Uterine smooth muscle cell (primary cell): ENCODE measurements at places on chromosomes 6 and 20. TPM values are rescaled to one million over a fixed set of nuclear protein-coding genes. Genes with fewer than 3 reads are reported as not detected.

The TSBP1 gene
- total RNA-seq, result under 0.01 TPM in 1 of 2 replicates, not detected in the other

The NKAIN2 gene
- total RNA-seq, result not detected in 2 replicates

The NRM gene
- 2.2 and 4.0 TPM in 2 replicates for total RNA-seq

The SOBP gene
- total RNA-seq, result 10.2 and 15.4 TPM in 2 replicates

The ZBTB12 gene
- 4.9 and 8.1 TPM in 2 replicates for total RNA-seq

The YWHAB gene
- total RNA-seq, result 89.1 and 103 TPM in 2 replicates

The BFSP1 gene
- 1.5 and 3.1 TPM in 2 replicates for total RNA-seq

The FAM83C gene
- not detected in 2 replicates for total RNA-seq

The MLN gene
- not detected in 2 replicates for total RNA-seq

The CST2 gene
- total RNA-seq, result not detected in 2 replicates

The LY6G6F gene
- not detected in 2 replicates for total RNA-seq

The TRIM31 gene
- total RNA-seq, result not detected in 2 replicates

The DDR1 gene
- total RNA-seq, result 8.6 and 22.4 TPM in 2 replicates

The PLCB4 gene
- total RNA-seq, result 1.9 and 2.1 TPM in 2 replicates

The PRDM1 gene
- total RNA-seq, result 3.3 and 3.4 TPM in 2 replicates
